Putamen (tissue), 1 donor: ENCODE measurements at places on chromosomes 13 and 19.

GRCh38 chr19:49652551-49653465 is 10.8 kb downstream of the SCAF1 start:
- no peak for DNase-seq

DNA sequence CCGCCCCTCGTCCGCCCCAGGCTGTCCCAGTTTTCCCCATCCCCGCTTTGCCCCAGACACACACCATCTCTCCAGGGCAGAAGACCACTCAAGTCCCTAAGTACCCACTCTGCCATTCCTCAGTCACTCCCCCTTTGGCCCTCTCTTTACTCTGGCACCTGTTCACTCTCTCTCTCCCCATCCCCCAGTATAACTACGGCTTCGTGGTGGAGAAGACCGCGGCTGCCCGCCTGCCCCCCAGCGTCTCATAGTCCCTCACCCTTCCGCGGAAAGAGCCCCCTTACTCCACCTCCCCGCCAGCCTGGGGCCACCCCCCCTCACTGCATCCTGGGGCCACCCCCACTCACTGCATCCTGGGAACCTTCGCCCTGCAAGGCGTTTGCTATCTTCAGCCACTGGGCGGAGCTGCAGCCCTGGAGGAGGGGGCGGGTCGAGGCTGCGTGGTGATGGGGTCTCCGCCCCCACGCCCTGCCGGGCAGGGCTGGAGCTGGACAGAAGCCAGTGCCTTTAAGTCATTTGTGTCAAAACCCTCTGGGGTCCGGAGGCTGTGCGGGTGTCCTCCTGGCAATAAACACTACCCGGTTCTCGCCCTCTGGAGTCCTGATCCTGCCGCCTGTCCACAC is 5.0 kb downstream of the MVB12A start:
- DNase-seq = no peak

DNA sequence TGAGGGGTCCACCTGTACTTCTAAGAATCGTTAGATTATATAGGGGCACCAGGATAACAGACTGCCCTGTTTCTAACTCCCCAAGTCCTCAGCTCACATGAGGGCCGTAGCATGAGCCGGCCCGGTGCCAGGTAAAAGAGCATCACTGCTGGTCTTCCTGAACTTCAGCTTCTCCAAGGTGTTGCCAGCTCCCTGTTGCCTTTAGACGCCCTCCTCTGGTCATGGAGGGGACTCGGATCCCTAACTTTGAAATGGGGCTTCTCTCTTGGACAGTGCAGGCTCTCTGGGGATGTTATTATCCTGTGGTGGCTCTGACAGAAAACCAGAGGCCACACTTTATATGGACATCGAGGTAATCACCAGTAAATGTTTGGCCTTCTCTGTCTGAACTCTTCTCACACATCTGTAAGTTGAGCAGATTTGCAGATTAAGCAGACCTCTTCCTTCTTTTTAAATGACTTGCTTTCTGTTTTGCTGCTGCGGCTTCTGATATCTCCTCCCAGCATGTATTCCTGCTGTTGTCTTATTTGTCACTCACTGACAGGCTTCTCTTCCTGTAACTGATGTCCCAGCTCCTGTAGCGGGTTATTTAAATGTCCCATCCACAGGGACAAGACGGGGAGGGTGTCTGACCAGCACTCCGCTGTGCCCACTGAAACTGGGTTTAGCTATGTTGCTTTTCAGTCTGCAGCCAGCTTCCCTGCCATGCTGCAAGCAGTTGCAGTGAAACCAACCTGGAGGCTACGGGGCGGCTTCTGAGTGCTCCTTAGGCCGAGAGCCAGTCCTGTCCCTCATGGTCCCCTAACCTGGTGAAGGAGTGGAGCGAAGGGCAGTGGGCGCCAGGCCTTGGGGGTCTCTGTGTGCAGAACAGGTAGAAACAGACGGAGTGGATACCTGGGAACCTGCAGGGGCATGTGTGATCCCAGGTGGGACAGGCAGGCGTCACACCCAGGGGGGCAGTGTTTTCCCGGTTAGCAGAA is 39.2 kb downstream of the TSSK6 start:
- DNase-seq = no peak

- no peak for DNase-seq
Observed at GRCh38 chr13:72500851-72501250, 226.6 kb downstream of the MZT1 start.

DNA sequence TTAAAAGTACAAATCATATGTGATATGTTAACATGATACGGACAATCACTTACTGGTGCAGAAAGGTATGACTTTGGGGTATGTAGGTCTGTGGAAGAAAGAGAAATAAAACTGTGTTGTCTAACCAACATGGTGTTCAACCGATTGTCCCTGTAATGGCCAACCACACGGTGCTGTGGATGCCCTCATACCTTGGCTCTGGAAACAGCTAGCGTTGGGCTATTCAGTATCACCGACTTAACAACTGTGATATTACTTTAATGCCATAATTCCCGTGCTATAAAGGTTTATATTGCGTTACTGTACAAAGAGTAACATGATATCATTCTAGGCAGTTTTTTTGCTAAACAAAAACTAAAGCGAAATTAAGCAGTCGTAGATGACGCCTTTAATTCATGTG is 448.3 kb downstream of the EFNB2 start:
- DNase-seq = no peak

GRCh38 chr13:35473802-35474201 is 2.7 kb downstream of the MAB21L1 start:
- DNase-seq = no peak

- DNase-seq = no peak
Observed at GRCh38 chr19:19067276-19068072, 3.7 kb downstream of the SLC25A42 start.

DNA sequence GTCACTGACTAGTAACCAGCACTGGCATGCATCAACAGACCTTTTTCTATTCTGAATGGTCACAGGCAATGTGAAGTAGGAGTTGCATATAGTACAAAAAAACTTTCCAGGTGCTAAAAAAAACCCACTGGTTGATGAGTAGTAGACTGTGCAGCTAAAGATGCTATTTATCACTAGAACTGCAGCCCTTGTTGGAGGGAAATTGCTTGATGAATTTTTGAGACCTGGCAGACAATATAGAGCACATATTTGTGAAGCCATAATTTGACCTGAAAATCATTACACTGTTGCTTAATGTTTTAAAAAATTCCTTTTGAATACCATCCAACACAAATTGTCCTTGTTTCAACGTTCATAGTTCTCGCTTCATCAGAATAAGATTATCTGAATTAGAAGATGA is 441.0 kb downstream of the KLF12 start:
- no peak for DNase-seq
